ENCODE measurements at places on chromosomes 2 and 18. TPM values are rescaled to one million over a fixed set of nuclear protein-coding genes. Genes with fewer than 3 reads are reported as not detected.

Gene PAIP2B
- total RNA-seq: 6.1 TPM

Gene ALLC
- not detected for total RNA-seq

Gene FAM210A
- 29.3 TPM for total RNA-seq

Gene IL1RL2
- total RNA-seq: 1.2 TPM

Gene RASGRP3
- 0.10 TPM for total RNA-seq

Gene PHOSPHO2
- total RNA-seq: 5.9 TPM

Gene FBXO36
- 3.6 TPM for total RNA-seq

Gene PTPRN
- total RNA-seq: not detected

Gene QPCT
- 3.0 TPM for total RNA-seq

Gene CNTNAP5
- not detected for total RNA-seq

Gene TUBA3E
- not detected for total RNA-seq

Gene HOXD4
- total RNA-seq: not detected

Gene SERPINB13
- not detected for total RNA-seq

Gene SLC40A1
- 8.0 TPM for total RNA-seq

Gene METTL5
- 51.1 TPM for total RNA-seq

Gene IL36G
- not detected for total RNA-seq

Gene TDRD15
- total RNA-seq: 1.9 TPM

Gene CTAGE1
- total RNA-seq: not detected

Gene GCG
- total RNA-seq: not detected

Gene COL4A4
- total RNA-seq: 6.0 TPM

Gene SNORC
- total RNA-seq: 20.0 TPM

Gene TRIM43
- not detected for total RNA-seq

Gene ALKAL2
- total RNA-seq: not detected

Gene SULT1C4
- total RNA-seq: not detected

Gene IL37
- total RNA-seq: 1.7 TPM

Gene WNT6
- 0.33 TPM for total RNA-seq

Gene ZAP70
- total RNA-seq: not detected

Gene LRRTM1
- not detected for total RNA-seq

Gene HADHA
- total RNA-seq: 99.9 TPM

Gene INPP5D
- 0.74 TPM for total RNA-seq

Gene LRRTM4
- total RNA-seq: 1.3 TPM

Gene LIMS3
- total RNA-seq: 1.4 TPM

Gene GMPPA
- total RNA-seq: 57.2 TPM

Gene TMEM169
- total RNA-seq: 0.58 TPM

Gene TMEM131
- 22.8 TPM for total RNA-seq

Gene GALR1
- not detected for total RNA-seq

Gene COL4A3
- 2.2 TPM for total RNA-seq

Gene ABCG5
- not detected for total RNA-seq

All from PC-9 (cell line).